ENCODE measurements at places on chromosomes 4 and X. TPM values are rescaled to one million over a fixed set of nuclear protein-coding genes. Genes with fewer than 3 reads are reported as not detected.

CENPU gene
- total RNA-seq, result 1.1 TPM

TSC22D3 gene
- 86.6 TPM for total RNA-seq

PPP4R3C gene
- not detected for total RNA-seq

ZNF157 gene
- 0.04 TPM for total RNA-seq

OPN1MW3 gene
- not detected for total RNA-seq

TRPC3 gene
- not detected for total RNA-seq

GPC4 gene
- total RNA-seq, result 6.9 TPM

GRCh38 chr4:10571909-10572308 is 112.7 kb downstream of the CLNK start:
- DNase-seq, result no peak

DNA sequence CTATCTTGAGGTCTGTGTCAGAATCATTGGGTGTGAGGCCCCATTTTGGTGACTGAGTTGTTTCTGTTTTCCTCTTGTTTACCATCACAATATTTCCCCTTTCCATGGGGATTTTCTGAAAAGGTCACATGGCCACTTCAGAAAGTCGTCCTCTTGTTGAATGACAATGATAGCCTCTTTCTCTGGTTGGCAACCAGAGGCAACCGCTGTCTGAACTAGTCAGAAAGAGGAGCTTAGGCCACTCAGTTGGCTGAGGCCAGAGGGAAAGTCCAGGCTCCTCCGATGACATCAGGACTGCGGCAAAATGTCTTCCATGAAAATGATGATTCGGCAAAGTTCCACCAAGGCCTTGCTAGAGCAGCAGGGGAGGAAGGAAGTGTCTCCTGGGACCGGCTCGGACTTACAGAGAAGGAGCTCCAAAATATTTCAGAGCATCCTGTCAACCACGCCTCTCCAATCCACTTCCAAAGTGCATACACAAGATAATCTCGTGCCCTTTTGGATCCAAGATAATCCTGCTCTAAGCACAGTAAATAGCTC is 19.1 kb upstream of the RBM47 start:
- DNase-seq, result no peak

DNA sequence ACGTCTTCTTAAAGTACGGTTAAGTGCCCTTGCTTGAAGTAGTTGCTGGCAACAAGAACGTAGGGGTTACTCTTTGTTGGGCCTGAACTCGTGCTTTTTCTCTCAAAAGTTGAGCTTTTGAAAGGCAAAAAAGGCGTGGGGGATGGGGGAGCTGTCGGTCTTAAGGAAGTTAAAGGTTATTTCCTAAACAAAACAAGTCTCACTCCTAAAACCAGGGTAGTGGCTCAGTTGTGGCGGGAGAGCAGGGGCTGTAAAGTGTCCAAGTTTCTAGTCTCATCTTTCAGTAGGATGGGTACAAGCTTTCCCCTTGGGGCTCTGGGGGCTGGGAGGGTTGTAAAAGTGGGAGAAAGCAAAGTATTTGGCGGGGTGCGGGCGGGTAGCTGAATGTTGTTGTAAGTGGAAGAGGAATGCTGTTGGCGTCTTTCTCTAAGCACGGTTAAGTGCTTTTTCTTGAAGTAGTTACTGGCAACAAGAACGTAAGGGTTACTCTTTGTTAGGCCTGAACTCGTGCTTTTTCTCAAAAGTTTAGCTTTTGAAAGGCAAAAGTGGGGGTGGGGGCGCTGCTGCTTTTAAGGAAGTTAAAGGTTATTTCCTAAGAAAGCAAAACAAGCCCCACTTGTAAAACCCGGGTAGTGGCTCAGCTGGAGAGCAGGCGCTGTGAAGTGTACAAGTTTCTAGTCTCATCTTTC is 904 bp upstream of the WDR1 start:
- no peak for DNase-seq

DNA sequence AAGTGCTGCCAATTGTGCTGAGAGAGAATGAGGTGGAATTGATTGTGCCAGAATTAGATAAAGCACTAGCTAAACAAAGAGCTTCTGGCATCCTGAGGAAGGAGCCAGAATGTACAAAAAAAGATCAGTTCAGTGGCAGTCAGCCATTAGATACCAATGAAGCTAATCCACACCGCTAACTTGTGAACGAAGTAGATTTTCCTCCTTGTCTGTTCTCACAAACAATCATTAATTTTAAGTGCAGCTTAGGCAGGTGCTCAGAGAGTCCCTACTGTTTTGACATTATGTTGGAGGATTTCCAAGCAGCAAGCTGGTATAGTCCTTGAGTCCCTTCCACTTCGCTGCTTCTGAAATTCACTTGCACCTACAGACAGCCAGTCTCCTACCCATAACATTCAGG is 617.4 kb downstream of the CENPC start:
- DNase-seq, result no peak

GRCh38 chr4:83150653-83151330 is 36.3 kb upstream of the PLAC8 start:
- DNase-seq, result no peak

DNA sequence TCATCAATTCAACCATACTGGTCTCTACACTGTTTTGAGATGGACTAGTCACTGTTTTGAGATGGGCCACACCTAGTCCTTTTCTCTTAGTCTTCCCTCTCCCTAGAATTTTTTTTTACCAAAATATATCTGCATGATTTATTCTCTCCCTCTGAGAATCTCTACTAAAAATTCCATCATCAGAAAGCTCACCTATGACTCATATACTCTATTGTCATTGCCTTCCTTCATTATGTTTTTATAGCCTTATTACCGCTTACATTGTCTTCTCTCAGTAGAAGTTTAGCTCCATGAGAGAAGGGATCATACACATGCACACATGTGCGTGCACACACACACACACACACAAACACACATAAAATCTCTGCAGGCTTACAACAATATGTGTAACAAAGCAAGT is 303.6 kb downstream of the PCDH10 start:
- DNase-seq, result no peak

DNA sequence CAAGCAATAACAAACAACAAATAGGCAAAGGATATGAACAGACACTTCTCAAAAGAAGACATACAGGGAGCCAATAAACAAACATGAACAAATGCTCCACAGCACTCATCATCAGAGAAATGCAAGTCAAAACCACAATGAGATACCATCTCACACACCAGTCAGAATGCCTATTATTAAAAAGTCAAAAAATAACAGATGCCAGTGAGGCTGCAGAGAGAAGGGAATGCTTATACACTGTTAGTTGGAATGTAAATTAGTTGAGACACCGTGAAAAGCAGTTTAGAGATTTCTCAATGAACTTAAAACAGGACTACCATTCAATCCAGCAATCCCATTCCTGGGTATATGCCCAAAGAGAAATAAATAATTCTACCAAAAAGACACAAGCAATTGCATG is 129.8 kb upstream of the MAGEB2 start:
- DNase-seq, result no peak

GRCh38 chrX:106950381-106950780 is 30.2 kb downstream of the CLDN2 start:
- DNase-seq, result no peak

- DNase-seq, result no peak
Measured at GRCh38 chrX:40504801-40505605, 75.8 kb upstream of the ATP6AP2 start.

DNA sequence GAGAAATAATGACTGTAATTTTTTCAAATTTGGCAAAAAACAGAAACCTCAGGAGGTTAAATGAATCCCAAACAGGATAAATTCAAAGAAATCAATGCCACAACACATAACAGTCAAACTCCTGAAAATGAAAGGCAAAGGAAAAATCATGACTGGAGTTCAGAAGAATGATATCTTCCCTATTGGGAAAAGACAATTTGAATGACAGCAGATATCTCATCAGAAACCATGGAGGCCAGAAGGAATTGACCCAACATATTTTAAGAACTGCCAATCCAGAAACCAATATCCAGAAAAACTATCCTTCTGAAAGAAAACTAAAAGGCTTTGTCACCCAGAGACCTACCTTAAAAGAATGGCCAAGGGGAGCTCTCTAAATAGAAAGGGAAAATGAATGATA is 40.1 kb upstream of the MAMLD1 start:
- DNase-seq, result no peak

- DNase-seq, result peak; percentile 42
Measured at GRCh38 chrX:147376601-147377422, 534.9 kb upstream of the FMR1 start.

DNA sequence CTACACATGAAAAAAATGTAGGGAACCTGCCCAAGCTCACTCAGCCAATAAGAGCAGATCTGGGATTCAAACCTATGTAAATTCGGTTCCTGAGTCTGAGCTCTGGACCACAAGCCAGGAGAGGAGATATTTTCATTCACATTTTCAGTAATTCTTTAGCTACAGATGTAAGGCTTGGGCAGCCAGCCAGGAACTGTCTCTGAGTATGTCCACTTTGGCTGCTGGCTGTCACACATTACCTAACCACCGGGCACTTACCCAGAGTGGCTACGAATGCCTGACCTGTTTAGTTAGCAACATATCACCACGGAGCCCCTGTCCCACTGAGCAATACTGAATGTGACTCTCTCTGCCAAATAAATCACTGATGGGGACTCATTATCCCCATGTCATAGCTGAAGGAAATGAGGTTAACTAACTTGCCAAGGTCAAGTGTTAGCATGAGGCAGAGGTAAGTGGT is 15.3 kb downstream of the USP46 start:
- DNase-seq, result peak; percentile 80

DNA sequence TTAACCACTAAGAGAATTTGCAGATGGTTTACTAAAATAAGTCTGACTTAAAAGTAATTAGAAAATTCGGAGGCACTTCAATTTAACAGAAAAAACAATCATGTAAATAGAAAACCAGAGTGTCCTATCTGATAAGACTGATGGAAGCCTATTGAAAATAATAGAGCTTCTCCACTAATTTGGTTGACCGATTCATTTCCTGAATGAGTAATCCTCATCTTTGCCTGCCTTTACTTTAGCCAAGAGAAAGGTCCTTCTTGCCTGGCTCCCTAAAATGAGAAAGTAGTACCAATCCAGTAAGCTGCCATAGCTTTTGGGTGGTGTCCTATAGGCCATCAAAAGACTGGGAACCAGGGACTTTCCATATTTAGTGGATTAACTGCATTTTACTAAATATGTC is 48.4 kb downstream of the KCNIP4 start:
- DNase-seq, result no peak

Data from pancreas (tissue), 10 donors.